ENCODE measurements at places on chromosomes 5 and 9.

DNA sequence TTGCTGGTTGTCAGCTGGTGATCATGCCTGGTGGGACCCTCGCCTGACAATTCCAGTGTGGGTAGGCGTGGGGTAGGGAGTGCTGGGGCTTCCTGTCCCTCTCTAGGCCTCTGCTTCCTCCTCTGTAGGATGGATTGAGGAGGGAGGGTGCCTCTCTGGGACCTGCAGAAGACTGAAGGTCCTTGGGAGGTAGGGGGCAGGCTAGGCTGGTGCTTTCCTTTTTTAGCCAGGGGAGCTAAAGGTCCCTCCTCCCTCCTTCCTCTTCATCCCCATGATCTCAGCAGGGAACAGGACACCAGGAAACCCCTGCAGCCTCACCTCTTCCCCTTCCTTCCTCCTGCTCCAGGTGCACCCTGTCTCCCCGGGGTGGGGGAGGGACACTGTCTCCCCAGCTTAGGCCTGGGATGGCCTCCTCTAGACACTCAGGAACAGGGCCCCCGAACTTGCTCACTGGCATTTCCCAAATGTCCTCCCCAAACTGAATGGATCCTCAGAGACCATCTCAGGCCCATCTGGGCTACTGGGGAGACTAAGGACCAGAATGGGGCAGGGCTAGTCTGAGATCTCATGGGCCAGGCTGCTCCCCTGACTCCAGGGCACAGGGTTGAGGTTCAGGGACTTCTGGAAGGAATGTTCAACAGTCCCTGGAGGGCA, 8.4 kb downstream of the SH2D3C start:
- no peak for DNase-seq

GRCh38 chr9:37929441-37929895, 25.5 kb upstream of the SLC25A51 start:
- DNase-seq: no peak

DNA sequence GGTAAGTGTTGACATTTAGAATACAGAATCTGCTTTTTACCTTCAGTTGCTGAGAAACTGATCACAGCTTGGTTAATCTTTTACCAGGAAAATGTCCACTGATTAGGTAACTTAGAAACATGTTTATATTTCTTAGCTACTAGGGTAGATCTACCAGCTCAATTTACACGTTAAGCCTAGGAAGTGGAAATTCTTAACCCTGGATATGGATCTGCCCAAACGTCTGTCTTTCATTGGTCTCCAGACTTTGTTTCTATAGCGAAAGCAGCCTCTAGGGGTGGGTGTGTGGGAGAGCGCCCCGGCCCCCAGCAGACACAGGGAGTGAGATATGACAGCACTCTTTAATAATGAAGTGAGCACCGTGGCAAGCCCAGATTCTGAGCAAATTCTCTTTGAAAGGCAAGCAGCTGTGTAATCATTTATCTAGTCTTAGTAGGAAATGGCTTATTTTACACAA, 141.6 kb upstream of the ZNF608 start:
- no peak for DNase-seq

DNA sequence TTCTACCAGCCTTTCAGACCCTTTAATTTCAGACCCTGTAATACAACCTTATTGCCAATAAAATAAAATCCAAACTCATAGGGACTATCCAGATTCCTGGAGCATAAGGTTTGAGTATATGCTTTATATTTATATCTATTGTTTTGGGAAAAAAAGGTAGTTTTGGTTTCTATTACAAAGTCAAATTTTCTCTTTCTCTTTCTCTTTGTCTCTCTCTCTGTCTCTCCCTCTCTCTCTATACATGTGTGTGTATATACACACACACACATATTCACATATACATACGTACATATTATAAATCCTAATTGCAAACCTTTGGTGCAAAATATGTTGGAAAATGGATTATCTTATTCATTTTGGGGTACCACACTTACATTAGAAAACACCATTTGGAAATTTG, 39.0 kb downstream of the TMEM232 start:
- no peak for DNase-seq

DNA sequence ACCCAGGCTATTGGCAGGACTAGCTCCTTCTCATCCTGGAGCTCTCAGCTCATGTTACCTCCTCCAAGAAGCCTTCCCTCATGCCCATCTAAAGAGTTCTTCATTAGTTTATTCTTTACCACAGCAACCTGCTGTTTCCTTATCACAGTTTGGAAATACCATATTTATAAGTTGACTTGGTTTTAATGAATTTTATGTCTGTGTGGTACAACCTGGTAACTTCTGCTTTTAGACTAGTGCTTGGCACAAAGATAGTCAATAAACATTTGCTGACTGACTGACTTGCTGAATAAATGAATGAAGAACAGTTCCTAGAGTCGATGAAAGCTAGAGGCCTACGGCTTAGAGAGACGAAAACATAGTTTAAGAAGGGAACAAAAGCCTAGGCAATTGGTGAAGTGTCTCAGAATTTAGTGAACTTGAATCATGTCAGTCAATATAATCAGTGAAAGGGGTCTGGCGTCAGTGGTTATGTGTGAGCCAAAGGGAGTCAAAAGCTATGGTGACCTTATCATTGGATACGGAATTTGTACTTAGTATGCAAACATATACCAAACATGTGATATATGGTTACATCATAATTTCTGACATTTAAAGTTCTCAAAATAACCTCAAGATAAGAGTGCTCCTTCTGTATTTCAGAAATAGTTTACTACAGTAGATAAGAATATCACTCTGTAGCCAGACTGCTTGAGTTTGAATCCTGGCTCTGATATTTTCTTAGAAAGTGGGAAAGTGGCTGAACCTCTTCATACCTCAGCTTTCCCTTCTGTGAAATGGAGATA, 239.5 kb downstream of the MCTP1 start:
- DNase-seq: no peak

- DNase-seq: no peak
These were observed 124.8 kb upstream of the RAD23B start for GRCh38 chr9:107158321-107158720.

- DNase-seq: no peak
These were observed 122.8 kb upstream of the DHFR start for GRCh38 chr5:80777347-80778287.

DNA sequence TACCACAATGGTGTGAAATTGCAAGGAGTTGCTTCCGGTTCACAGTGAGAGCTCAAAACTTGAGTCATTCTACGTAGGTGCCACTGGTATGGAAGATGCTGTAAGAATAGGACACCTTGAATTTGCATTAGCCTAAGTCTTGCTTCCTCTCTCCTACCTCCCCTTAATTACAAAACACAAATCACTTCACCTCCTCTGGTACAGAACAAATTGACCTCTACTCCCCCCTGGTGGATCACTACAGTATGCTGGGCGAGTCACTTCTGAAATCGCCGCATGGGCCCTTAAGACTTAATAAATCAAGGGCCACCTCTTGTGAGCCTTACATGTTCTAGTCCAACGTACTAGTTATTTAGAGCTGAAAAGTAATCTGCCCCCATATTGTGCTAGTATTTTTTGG, 145.3 kb upstream of the SMARCA2 start:
- DNase-seq: peak; percentile 32

- DNase-seq: no peak
These were observed 93.7 kb downstream of the LHX2 start for GRCh38 chr9:124105266-124105665.

GRCh38 chr5:28517691-28518090, 1479.3 kb upstream of the CDH9 start:
- no peak for DNase-seq

DNA sequence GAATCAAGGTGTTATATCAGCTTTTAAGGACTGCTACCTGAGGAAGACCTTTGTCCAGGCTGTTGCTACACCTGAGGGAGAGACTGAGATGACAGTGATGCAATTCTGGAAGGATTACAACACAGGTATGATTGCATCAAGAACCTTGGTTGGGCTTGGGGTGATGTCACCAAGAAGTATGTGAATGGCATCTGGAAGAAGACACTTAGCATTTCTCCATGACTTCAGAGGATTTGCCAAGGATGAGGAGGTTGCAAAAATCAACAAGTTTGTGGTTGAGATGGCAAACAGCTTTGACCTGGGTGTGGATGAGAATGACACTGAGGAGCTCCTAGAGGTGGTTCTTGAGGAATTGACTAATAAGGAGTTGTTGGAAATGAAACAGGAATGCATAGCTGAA, 67.9 kb upstream of the PANK3 start:
- no peak for DNase-seq

GRCh38 chr5:91145333-91145620, 237.8 kb downstream of the ARRDC3 start:
- DNase-seq: no peak

DNA sequence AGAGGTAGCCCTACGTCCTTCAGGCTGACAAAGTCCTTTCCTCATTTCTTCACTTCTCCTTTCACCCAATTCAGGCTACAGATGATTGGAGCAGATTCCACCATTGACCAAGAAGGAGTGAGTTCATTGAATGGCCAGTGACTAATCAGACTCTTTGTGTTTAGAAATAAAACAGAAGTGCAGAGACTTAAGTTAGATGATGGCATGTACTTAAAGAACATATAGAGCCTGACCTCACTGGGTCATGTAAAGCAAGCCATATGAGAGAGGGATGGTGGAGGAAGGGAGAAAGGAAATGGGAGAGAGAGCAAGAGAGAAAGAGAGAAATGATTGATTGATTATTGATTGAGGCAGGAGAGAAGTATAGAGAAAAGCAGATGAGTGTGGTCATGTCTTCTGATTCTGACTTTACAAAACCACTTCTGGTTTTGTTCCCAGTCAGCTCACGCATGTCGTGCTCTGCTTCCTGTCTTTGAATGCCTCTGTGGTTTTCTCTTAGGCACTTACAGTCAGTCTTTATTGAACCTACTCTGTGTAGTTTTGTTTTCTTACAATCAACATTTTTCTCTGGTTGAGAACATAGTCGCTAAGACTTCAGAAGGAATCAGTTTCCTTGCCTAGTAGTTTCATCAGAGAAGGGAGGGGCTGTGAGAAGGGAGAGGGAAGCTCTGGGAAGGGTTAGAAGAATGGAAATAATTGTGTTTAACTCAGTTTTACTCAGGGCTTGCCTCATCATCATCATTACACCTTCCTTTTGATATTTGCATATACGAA, 149.2 kb upstream of the KLF9 start:
- peak; percentile 61 for DNase-seq

GRCh38 chr5:141657937-141658545, 6.8 kb upstream of the FCHSD1 start:
- no peak for DNase-seq

GRCh38 chr5:146082798-146083197, 22.6 kb downstream of the PLAC8L1 start:
- no peak for DNase-seq

DNA sequence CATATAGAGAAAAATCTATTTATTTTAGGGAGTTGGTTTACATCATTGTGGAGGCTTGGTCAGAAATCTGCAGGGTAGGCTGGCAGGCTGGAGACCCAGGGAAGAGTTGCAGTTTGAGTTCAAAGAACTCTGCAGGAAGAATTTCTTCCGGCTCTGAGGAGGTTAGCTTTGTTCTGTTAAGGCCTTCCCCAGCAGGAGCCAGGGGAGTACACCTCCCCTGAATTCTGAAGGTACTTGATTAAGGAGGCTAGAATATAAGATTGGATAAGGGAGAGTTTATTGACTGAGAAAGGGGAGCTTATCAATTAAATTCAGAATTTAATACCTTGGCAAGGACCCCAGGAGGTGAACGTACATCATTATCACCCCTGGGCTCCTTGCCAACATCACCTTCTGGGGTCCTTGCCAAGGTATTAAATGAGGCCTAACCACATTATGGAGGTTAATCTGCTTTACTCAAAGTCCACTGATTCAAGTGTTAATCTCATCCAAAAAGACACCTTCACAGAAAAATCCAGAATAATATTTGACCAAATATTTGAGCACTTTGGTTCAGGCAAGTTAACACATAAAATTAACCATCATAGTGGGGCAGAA, 351.7 kb downstream of the CWC27 start:
- no peak for DNase-seq

DNA sequence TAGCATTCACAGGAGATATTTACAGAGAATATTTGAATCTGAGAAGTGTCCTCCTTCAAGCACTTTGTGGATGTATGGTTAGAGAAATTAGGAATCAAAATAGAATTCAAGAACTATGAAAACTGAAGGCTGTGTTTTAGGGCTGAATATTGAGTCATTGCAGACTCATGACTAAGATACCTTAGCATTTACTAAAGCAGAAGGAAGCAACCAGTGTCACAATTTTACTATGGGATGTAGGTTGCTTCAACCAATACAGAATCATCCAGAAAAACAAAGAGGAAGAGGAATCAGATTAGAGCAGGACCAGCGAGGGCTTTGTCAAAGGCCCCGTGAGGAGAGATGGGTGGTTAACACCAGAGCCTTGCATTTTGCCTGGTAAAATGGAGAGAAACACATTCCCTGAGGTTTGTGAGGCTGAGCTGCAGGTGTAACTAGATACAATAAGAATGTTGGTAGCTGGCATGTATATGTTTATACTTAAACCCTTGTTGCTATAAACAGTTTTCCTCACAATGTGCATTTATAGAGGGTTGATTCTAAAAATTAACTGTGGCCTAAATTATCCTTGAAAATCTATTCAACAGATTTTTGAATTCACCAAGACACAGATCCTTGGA, 518.1 kb downstream of the AGTPBP1 start:
- no peak for DNase-seq

GRCh38 chr5:142432369-142432863, 107.6 kb upstream of the SPRY4 start:
- peak; percentile 18 for DNase-seq

- DNase-seq: no peak
These were observed 505.1 kb upstream of the KLF4 start for GRCh38 chr9:107994648-107995047.

DNA sequence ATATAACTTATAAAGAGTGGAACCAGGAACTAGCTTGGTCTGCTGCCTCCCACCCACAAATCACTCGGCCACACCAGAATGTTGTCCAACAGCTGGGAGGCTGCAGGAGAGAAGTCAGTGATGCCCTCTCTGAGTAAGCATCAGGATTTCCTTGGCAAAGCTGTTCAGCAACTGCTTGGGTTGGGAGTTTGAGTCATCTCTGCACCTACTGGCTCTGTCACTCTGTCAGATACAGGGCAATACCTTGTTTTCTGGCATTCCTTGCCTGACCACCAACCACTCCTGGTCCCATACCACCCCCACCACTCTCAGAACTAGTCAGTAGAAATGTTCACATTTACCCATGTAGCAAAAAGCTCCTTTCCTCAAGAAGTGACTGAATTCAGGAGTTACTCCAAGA, 36.8 kb upstream of the GCNT4 start:
- no peak for DNase-seq

GRCh38 chr5:1852324-1852947, 30.3 kb downstream of the IRX4 start:
- DNase-seq: no peak

DNA sequence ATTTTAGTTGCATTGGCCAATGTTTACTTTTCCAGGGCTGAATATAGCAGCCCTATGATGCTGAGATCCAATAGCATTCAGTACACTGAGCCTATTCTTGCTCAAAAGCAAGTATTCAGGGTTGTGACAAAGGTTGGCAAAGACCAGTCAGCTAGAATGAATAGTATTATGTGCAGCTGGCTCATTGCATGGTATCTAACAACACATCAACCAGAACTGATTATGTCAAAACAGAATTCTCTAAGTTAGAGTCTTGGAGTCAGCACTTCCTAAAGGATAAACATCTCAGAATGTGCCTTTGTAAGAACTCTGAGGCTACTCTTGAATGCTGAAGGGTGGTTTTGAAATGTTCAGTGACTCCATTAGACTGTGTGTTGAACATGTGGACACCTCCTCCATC, 774.5 kb upstream of the RGMB start:
- DNase-seq: no peak

Measured in CD4-positive, alpha-beta T cell treated with Interleukin-4 for 1 hour (primary cell).